ENCODE measurements at places on chromosomes 12 and 14.

GRCh38 chr12:14827043-14827442, 13.1 kb upstream of the SMCO3 start:
- no peak for DNase-seq

GRCh38 chr14:89564286-89564957, 147.4 kb upstream of the FOXN3 start:
- DNase-seq, result no peak

GRCh38 chr12:52066346-52067080, 3.3 kb upstream of the ATG101 start:
- no peak for DNase-seq

DNA sequence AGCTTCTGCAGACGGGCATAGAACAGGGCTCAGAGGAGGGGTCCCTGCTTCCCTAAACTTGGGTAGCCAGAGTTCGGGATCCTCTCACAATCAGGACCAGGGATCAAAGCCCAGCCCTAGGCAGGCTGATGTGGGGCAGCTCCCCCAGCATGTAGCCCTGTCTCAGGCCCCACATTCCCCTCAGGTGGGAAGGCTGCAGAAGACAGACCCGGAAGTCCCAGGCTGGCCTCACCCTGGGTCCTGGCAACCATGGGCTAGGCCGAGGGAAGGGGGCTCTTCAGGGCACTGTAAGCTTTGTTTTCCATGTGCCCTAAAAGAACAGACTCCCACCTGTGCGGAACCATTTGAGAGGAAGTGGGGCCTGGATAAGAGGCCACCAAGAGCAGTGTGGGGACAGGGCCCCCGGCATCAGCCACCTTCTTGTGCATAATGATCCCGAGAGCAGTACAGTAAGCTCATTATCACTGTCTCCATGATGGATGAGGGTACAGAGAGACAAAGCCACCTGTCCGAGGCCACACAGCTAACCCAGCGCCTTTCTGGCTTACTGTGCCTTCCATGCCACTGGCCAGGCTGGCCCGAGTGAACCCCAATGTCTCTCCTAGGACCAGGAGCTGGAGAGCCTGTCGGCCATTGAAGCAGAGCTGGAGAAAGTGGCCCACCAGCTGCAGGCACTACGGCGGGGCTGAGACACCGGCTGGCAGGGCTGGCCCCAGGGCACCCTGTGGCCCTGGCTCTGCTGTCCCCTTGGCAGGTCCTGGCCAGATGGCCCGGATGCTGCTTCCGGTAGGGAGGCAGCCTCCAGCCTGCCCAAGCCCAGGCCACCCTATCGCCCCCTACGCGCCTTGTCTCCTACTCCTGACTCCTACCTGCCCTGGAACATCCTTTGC, 11.5 kb downstream of the CHGA start:
- no peak for DNase-seq

- no peak for DNase-seq
These were observed 18.7 kb downstream of the FBXL14 start for GRCh38 chr12:1575408-1576401.

- peak; percentile 4 for DNase-seq
These were observed 898.4 kb downstream of the SLC16A7 start for GRCh38 chr12:60494244-60494643.

GRCh38 chr12:75706786-75707605, 195.6 kb upstream of the KRR1 start:
- no peak for DNase-seq

DNA sequence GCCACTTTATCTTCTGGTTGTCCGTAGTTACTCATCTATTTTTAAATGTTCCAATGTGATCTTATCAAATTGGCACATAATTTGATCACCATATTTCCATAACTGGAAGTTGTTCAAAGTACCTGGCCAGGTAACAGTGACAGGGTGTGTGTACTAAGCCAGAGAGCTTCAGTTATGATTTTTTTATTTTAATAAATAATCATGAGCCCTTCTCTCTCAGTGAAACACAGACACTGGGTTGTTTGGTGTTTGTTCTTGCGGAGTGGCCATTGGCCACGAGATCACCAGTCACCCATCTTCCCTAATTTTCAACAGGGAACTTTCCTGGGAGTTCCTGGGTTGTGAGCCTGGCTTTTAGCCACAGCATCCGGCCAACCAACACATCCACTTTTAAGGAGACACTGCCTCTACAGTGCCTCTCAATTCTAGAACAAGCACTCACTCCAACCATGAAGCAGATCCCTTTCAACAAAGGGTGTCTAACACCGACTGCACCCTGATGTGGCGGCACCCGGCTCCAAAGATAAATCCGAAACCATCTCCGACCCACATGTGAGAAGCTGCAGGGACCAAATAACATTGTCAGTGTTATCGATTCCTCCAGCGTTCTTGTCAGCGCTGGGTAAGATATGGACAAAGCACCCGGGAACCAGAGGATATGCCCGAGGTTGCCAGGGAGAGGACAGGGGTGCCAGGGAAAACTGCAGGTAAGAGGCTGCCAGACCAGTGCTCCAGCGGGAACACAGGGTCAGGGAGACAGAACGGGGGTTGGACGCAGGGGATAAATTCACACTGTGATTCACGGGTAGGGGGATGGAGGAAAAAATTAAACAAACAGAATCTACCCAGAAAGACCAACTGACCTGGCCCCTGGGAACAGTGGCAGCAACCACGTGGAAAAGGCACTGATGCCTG, 49.9 kb downstream of the FOXN3 start:
- DNase-seq, result no peak

DNA sequence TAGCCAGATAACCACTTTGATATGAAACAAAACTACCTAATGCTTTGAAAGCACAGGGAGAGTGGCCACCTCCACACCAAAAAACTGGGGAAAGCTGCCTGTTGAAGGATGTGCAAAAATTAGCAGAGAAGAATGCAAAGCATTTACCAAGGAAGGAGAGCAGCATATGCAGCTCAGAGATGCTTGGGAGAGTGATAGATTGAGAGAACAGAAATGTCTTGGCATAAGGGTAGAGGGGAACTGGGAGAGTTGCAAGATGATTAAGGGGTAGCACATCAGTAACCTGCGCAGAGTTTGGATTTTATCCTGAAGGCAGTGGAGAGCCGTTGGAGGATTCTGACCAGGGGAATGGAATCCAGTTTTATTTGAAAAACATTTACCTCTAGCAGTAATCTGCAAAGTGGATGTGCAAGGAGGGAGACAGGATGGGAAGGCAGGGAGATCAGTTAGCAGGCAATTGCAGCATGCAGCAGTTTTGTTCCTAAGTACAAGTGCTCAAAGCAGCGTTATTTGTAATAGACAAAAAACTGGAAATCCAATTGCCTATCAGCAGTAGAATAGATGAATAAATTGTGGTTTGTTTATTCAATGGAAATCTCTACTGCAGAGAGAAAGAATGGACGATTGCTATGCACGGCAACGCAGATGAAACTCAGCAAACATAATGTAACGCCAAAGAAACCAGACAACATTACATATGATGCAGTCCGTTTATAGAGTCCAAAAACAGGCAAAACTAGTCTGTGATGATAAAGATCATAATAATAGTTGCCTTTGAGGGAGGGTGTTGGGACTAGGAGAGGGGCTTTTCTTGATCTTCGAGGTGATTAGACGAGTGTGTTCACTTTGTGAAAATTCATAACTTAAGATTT, 81.5 kb downstream of the BHLHE41 start:
- no peak for DNase-seq

DNA sequence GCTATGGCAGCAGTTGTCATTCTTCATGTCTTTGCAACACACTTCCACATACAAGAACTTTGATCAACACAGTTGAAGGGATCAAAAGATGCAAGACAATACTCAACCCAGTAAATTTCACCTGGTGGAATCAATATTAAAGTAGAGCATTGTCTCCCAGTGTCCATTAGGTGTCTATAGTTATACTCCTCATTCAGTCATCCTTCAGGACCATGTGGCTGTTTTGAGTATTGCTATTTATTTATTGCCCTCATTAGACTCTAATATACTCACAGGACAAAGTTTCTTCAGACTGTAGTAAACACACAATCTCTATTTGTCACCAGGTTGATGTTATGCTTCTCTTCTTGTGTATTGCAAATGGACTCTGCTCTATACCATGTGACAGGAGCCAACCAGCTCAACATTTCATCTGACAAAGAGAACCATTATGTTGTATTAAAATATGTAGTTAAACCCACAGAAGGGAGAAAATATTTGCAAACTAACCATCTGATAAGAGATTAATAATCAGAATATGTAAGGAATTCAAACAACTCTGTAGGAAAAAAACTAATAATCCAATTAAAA, 146.6 kb downstream of the TGFB3 start:
- DNase-seq, result no peak

DNA sequence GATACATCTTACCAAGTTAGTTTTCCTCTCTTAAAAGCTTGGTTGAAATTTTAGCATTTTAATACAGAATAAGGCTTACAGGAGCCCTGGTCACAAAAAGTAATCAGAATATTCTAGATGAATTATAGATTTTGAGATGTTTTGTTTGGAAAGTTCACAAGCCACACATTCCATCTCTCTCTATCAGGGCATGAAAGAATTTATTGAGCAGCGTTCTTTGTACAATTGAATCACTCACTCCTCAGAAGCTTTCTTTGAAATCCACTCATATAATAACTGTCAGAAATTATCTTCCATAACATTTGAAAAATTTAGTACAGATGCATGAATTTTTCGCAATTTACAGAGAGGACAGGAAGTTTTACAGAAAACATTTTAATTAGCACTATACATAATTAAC, 938.6 kb upstream of the MDGA2 start:
- no peak for DNase-seq

DNA sequence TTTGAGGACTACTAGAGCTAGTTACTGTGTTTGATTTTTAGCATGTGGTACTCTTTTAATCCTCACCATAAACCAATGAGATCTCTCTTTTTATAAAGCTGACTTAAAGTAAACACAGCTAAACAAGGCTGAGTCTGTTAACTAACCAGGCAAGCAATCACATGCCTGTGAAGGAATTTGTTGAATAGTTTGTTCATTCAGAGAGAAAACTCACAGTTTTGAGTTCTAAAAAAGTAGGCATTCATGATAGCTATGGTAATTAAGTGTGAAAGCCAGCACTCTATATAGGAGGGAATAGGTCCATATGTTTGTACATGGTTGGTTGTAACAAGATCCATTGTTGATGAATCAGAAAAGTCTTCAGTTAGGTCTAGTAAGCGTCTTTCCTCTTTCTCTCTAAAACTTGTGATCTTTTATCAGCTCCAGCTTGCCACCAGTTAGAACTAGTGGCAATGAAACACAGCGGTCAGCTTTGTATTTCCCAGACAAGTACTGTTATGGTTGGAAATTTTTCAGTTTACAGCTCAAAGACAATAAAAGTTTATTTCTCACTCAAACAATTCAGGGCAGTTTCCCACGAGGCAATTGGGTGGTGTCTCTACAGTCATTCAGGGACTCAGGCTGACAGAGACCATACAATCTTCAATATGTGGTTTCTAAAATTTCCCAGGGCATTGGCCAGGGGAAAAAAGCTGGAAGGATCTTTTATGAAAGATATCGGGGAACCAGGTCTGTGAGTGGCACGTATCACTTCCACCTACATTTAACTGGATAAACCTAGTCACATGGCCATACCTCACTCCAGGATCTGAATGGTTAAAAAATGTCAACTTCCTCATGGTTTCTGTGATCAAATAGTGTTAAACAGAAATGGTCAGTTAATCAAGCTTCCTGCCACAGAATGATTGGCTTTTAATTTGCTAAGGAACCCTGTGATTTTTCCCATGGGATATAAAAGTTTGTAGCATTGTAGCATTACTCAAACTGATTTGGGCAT, 203.1 kb downstream of the KIF21A start:
- DNase-seq, result no peak

DNA sequence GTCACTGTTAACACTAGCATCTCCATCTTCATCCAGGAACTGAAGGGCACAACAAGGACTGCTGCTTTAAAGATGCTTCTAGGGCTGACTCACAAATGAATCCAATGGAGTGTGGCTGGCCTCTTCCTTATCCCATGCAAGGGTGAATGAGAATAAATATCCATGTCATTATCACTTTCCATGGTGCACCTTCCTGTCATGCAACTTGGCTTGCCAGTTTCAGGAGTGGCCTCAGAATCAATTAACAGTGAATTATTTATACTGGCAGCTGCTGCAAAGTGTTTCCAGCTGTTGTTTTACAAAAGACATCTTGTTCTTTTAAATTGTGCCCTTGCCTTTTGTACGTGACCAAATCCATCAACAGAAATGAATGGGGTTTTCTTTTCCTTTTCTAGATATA, 499.3 kb upstream of the TMEM132C start:
- no peak for DNase-seq

- DNase-seq, result no peak
These were observed 13.0 kb upstream of the RIOX1 start for GRCh38 chr14:73477618-73478266.

- DNase-seq, result no peak
These were observed 202.5 kb upstream of the DDHD1 start for GRCh38 chr14:53355581-53356112.

DNA sequence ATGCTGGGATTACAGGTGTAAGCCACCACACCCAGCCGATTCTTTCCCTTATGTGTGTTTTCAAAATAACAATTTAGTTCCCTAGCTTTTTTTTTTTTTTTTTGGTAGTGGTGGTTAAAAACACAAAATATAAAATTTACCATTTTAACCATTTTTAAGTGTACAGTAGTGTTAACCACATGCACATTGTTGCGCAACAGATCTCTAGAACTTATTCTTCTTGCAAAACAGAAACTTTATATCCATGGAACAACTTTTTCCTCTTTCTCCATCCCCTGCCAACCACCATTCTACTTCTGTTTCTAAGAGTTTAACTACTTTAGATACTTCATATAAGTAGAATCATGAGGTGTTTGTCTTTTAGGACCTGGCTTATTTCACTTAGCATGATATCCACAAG, 1.1 kb upstream of the NDUFA12 start:
- DNase-seq, result no peak

- no peak for DNase-seq
These were observed 1206.5 kb upstream of the FLRT2 start for GRCh38 chr14:84323450-84323849.

DNA sequence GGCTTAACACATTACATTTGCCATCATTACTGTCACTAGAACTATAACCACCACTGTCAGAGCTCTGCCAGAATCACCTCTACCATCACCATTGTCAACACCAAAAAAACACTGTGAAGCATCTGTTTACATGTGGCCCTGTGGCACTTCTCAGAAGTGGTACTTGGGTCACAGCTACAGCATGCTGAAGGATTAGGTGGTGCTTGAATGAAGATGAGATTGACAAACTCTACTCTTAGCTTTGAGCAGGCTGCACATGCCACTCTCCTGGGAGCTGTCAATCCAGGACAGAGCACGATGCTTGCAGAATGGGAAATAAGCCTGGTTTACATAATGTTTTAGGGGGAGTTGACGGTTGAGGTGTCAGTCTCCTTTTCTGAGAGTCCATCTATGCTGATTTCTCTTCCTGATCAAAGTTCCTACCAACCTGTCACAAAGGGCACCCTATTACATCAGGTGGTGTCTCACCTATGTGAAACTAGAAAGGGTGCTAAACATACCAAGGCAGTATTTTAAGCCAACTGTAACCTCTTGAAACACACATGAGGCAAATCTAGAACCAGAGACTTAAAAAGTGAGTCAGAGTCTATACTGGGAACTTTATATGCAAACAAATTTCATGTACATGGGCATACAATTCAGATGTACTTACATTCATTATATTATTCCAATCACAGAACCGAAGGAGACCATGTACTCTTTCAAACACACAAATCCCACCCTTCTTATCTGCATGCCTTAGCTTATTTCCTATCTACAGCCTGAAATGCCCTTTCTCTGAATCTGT, 258.7 kb downstream of the EMP1 start:
- DNase-seq, result no peak
